Stimulated activated CD4-positive, alpha-beta T cell treated with anti-CD3 and anti-CD28 coated beads, Interleukin-15, amount 100 ng/mL, for 48 hours (primary cell): ENCODE measurements at places on chromosomes 11 and 22.

- no peak for DNase-seq
Observed at GRCh38 chr11:14258221-14258935, 100.6 kb downstream of the RRAS2 start.

GRCh38 chr11:60950933-60951605, 907 bp downstream of the SLC15A3 start:
- no peak for DNase-seq

GRCh38 chr11:497565-498296, 9.3 kb downstream of the RNH1 start:
- DNase-seq: no peak

GRCh38 chr11:59195586-59195985, 17.1 kb downstream of the MPEG1 start:
- DNase-seq: no peak

- no peak for DNase-seq
Observed at GRCh38 chr22:36143066-36143815, 17.3 kb downstream of the APOL3 start.

DNA sequence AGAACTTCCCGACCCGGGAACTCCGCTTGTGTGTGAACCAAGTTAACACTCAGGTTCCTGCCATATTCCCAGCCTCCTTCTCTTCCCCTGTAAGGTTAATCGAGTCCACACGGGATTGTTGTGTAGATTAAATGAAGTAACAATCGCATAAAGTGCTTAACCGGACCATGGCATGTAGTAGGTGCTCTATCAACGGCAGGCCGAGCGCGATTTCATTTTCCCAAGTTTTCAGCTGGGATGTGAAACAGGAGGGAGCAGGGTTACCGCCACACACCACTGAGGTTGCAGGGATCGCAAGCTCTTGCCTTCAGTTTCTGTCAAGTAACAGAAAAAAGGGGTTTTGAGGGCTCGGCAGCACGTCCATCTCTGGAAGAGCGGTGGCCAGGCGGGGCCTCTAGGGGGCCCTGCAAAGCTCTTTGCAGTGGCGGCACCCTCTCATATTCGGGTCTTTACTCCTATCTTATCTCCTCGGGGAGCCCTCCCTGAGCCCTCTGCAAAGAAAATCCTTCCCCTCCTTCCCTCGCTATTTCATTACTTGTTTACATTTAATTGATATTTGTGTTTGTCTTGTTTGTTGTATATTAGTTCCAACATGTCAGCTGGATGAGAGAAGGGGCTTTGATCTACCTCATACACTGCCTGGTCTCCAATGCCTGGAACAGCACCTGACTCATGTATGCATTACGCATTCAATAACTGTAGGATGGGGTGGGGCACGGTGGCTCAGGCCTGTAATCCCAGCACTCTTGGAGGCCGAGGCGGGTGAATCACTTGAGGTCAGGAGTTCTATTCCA, 816 bp upstream of the PLEKHA7 start:
- DNase-seq: no peak
